ENCODE measurements at places on chromosomes 11 and 22.

DNA sequence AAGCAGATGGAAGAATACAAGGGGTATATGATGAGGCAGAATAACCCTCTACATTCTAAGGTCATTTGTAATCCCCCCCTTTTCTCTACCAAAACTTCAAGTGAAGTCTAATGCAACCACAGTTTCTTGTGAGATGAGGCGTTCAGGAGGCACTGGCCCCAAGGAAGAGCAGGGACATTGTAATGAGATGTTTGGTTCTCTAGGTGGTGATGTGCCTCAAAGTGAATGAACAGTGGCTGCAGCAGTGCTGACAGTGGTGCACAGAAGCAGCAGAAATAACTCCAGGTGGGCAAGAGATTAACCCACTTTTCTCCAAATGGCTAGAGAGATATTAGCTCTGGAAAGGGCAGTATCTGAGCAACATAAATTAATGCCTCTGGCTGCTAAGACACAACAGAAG, 33.8 kb downstream of the PDGFD start:
- DNase-seq = no peak

DNA sequence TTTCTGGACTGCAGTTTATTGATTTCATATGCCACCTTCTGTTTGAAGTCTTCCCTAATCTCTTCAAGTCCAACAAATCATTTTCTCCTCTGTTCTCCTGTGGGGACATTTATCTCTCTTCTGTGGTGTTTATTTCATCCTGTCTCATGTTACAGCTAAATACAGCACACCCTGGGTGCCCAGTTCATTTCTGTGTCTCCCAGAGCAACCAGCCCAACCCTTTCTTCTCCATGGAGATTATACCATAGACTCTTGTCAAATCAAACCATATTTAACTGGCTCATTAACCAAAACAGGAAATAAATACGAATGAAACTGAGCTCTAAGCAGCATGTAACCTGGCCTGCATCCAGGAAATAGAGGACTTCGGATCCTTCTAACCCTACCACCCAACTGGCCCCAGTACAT, at the start of gene MS4A8:
MS4A8 (plus strand) TSS at position 329 of the 408 bp plus-strand sequence. CDS start 1,249 bp downstream, outside the sequence.
- DNase-seq = no peak

- DNase-seq = no peak
These were observed 20.9 kb downstream of the ARHGAP1 start for GRCh38 chr11:46679241-46680163.

DNA sequence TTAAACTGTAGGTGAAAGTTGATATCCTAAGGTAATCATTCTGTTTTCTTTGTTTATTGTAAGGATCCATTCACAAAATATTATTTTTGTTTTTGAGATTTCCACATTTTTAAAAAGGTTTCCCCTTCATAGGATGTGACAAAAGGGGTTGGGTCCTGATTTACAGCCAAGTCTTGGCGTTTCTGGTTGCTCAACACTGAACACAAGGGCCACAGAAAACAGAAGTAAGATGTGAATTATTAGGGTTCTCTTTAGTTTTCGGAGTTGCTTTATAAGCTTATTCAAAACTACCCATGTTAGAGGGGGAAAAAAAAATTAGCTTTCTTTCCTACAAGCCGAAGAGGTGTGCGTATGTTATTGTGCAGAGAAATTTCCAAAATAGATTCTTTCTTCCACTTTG, 30.0 kb upstream of the FLI1 start:
- peak; percentile 60 for DNase-seq

DNA sequence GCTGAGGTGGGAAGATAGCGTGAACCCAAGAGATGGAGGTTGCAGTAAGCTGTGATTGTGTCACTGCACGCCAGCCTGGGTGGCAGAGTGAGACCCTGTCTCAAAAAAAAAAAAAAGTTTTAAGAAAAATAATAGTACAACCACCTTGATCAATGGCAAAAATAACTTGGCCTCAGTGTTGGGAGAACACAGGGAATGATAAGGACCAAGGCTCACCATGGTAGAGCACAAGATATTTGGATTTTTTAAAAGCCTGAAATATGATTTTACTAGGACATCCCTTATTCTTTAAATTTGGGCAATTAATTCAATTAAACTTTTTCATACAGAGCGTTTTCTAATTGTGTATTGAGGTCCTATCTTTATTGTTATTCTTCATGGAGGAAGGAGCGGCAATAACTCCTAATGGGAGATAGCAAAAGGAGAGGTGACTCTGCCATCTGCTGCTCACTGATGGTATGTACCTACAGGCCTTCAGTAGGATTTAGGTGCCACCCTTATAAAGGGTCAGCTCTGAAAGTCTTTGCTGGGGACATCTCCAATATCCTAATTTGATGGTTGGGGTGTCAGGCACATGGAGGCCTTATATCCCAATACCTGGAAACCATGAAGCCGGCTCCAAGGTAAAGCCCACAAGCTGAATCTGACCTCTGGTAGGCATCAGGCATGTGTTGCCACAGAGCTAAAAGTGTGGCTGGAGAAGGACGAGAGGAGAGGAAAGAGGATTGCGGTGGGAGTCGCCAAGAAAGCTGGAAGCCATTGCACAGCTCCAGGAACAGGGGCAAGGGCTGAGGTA, 21.9 kb upstream of the POLD3 start:
- peak; percentile 24 for DNase-seq

DNA sequence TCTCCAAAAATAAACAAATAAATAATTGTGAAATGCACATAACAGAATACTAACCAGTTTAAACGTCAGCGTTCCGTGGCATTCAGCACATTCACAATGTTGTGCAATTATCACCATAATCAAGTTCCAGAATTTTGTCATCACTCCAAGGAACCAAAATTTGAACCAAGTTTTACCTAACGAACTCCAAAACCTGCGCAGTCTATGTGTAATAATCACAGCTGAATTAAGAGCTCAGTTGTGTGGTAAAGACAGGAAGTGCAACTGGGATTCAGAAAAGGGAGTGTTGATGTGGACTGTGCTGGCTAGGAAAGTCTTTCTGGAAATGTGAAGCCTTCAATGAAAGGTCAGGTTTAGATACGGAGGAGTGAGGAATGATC, 5.4 kb upstream of the MCAM start:
- no peak for DNase-seq

GRCh38 chr11:119389611-119390254, 8.2 kb upstream of the USP2 start:
- no peak for DNase-seq

DNA sequence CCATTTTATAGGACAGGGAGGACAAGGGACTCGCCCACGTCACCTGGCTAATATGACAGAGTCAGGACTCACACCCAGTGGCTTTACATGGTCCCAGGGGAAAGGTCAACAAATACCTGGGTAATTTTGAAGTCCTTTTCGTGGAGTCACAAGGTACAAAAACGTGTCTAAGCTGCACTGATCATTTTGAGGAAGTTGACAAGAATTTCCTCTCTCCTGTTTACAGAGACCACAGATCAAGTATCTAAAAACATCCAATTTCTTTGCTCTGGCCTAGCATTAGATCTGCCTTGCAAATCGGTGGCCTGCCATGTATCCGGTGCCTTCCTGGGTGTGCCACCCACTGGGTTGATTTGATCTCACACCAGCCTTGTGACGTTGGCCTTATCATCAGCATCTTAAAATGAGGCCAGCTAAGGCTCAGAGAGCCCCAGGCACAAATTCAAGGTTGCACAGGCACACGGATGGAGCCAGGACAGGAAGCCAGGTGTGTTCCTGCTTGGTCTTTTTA, 17.6 kb downstream of the GDPD5 start:
- peak; percentile 13 for DNase-seq

DNA sequence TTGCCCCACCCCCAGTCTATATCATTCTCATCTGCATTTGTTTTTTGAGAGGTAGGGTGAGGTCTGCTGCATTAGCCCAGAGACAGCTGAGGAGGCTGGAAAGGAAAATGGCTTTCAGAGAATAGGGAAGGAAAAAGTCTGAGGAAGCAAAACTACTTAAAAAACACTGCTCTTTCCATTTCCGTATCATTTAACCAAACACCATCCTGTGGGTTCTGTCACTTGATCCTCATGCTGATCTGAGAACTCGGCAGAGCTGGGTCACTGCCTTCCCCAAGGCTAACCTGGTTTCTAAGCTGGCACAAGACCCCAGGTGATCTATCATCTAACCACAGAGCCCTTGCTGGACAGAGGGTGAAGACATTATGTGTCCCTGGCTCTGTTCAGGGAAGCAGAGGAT, 1.2 kb downstream of the FOLR2 start:
- DNase-seq = no peak

DNA sequence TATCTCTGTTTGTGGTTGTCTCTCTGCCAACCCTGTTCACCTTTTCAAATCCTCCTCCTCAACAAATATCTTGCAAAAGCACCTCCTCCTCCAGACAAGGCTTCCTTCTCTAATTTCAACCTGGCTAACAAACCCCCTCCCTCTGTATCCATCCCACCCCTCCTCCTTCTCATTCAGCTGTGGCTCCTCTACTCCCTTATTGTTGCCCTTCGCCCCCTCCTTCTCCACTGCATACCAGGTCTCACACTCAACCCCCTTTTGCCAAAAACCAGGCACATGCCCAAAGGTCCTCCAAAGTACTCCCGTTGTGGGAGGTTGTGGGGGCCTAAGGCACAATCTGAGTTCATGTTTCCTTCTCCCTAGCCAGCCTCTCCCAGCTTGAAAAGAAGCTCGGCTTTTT, 110.6 kb downstream of the JRKL start:
- DNase-seq = no peak

DNA sequence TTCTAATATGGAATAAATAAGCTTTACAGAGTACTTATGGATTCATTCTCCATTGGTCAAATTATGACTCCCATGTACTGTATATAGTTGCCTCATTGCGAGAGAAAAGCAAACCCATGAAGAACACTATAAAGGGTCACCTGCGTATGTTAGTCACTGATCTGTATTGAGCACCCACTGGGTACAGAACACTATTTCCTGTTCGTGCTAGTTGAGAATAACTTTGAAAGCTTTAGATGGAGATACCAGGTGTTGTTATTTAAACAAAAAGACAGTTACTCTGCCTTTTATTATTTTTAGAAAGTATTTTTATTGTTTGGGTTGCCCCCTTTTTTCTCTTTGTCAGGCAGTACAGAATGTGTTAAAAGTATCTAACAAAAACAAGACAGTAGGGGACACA, 79.9 kb downstream of the DEUP1 start:
- no peak for DNase-seq

DNA sequence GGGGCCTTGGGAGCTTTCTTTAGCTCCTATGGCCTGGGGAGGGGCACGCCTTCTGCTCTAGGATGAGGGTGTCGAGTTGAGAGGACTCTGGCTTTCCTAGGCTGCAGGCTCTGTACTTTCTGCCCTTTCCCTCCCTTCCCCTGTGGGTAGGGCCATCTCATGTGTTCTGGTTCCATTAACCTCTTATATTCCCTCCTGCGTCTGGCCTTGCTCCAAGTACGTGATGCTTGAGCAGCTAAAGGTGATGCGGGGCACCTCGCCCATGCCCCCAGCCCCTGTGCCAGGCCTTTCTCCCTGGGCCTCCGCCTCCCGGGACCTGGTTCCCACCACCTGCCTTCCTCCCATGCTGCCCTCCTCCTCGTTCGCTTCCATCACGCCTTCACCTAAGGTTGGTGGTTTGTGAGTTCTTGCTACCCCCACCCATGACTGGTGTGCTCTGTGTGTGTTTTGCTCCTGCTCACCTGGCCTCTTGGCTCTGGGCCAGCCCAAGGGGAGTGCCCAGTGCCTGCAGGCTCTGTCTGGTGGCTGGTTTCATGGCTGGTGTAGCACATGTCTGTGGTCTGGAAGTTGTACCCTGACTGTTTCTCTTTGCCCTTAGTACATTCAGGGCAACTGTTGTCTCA, 34.1 kb downstream of the PHLDB1 start:
- DNase-seq = no peak

DNA sequence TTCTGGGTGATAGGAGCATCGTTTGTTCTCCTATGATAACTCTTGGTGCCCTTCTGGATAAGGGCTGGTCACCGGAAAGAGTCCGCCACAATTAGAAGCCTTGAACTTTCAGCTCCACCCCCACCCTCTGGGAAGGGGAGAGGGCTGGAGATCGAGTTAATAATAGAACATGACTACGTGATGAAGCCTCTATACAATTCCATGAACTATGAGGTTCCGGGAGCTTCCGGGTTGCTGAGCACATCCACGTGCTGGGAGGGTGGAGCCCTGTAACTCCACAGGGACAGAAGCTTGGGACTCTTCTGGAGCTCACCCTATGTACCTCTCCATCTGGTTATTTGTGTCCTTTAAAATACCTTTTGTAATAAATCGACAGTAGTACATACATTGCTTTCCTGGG, 40.3 kb downstream of the ARHGAP42 start:
- DNase-seq = no peak

GRCh38 chr11:56611174-56611573, 3.5 kb downstream of the OR5M1 start:
- DNase-seq = no peak

GRCh38 chr11:80694385-80694784, 1253.6 kb upstream of the TENM4 start:
- no peak for DNase-seq

- DNase-seq = no peak
These were observed 268.0 kb upstream of the KIRREL3 start for GRCh38 chr11:127268521-127268920.

- peak; percentile 73 for DNase-seq
These were observed 33.0 kb upstream of the SOX10 start for GRCh38 chr22:38017272-38017920.

DNA sequence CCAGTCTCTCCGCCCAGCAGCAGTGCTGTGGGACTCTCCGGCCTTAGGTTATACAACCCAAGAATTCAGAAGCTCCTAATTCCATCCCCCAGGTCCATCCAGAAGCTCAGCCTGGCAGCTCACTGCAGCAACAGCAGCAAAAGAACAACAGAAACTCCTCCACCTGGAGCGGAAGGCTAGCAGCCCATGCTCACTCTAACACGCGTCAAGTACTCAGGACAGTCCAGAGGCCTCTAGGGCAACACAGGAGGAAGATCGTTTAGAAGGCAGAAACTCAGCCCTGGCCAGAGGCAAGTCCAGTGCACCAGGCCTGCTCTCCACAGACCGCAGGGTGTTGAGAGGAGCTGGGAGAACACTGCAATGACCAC, 17.1 kb downstream of the PLA2G6 start:
- no peak for DNase-seq

DNA sequence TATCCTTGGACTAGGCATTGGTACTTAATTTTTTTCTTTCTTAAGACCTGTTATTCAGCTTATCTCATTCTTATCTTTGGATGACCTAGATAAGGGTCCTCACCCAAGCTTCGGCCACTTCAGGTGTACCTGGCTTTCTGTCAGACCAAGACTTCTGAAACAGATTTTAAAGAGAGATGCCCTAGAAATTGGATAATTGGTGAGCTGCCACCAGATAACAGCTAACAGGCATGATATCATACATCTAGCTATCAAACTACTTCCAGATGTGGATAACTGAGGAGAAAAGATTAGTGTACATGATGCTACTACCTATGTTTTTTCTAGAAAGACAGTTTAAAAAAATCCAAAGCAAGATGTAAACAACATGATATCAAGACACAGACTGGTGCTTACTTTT, 52.9 kb downstream of the FZD4 start:
- DNase-seq = no peak

- no peak for DNase-seq
These were observed 32.3 kb downstream of the ELF5 start for GRCh38 chr11:34481307-34481706.

DNA sequence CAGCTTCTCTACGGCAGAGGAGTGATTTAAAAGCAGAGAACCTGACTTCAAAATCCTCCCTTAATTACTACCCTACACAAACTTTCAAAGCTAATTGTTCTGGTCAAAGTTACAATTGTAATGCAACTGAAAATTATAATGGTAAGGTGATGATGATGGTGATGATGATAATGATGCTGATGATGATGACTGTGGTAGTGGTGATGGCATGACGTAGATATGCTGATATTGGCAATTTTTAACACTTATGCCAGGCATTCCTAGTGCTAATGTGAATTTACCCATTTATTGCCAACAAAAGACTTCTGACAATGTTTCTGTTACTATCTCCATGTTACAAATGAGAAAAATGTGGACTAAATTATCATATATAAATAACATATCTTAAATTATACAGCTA, 1831.1 kb downstream of the LRRC4C start:
- DNase-seq = no peak
